ENCODE measurements at places on chromosomes 1 and 21.

GRCh38 chr1:100400404-100400803 lies 48.1 kb downstream of the CDC14A start:
- peak; percentile 86 for DNase-seq
- peak overlapping the region; percentile 23 for H3K27ac ChIP-seq
- H3K4me1 ChIP-seq: peaks cover 30% of the 10 kb centered on the region

- no peaks in the 10 kb centered on the region for H3K27me3 ChIP-seq
- H3K27ac ChIP-seq: no peak overlapping the region
- no peak for DNase-seq
- H3K4me1 ChIP-seq: no peaks in the 10 kb centered on the region
- H3K36me3 ChIP-seq: no peaks in the 10 kb centered on the region
These were observed 14.0 kb upstream of the LGALS8 start for GRCh38 chr1:236509647-236510401.

DNA sequence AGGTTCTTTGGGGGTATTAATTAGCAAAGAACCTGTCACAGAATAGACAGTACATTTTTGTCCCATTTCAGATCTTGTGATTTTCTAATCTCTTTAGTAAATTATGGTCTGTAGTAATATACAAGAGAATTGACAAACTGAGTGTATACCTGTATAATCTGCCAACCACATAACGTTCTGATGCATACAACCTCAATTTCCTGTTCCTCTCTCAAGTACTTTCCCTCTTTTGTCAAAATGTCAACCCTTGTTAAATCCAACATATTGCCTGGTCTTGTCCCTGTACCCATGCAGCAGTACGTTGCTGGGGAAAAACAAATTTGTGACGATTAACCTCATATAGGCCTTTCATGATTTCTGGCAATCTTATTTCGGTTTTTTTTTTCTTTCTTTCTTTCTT lies 1.1 kb downstream of the ARV1 start:
- H3K4me1 ChIP-seq: peaks cover 29% of the 10 kb centered on the region
- DNase-seq: peak; percentile 18
- H3K36me3 ChIP-seq: peaks cover 6% of the 10 kb centered on the region
- peak overlapping the region; percentile 83 for H3K4me3 ChIP-seq

DNA sequence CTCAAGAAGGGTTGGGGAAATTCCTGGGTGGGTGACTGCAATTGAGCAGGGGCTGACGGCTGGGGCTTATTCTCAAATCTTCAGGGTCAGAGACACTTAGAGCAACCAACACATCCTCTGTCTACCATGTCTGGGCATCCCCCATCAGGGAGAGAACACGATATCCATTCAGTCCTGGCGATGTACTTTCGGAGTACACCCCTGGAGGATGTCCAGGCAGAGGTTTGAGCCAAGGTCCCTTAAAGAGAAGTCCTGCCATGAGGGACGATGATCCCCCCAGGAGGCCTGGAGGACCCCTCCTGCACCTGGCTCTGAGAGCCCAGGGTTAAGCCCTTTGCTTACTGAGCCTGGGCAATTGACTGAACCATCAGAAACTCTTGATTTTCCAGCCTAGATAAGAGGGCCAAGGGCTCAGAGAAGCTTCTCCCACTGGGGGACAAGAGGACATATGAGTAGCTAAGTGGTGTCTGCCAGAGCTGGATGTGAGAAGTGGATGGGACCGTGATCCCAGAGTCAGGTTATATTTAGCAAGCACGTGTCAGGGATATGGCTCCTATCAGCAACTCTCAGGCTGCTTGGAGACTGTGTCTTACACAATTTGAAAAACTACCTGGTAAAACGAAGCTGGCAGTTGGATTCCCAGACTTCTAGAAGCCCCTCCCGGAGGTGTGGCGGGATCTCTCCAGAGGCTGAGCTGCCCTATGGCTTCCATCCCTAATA lies 253.3 kb upstream of the VAMP3 start:
- H3K27ac ChIP-seq: no peak overlapping the region
- H3K36me3 ChIP-seq: no peaks in the 10 kb centered on the region
- H3K4me3 ChIP-seq: no peak overlapping the region
- no peaks in the 10 kb centered on the region for H3K4me1 ChIP-seq
- DNase-seq: no peak

GRCh38 chr21:35145626-35146233 lies 96.6 kb upstream of the RUNX1 start:
- no peak overlapping the region for H3K27ac ChIP-seq
- H3K27me3 ChIP-seq: no peaks in the 10 kb centered on the region
- no peak for DNase-seq

DNA sequence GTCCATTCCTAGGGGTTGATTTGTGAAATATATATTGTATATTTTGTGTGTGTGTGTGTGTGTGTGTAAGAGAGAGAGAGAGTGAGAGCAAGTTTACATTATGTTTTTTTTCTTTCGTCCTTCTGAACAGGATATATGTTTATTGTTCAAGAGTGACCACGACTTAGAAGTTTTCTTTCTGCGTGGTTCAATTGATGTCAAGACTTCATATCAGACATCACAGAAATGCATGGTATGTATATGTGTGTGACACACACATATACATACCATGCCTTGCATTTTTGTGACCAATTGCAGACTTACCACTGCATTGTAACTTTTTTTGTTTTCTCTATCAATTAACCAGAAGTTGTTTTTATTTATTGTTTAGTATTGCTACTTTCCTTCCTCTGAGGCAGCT lies 2.5 kb downstream of the RASAL2 start:
- peaks cover 29% of the 10 kb centered on the region for H3K4me1 ChIP-seq
- no peaks in the 10 kb centered on the region for H3K36me3 ChIP-seq
- DNase-seq: no peak
- no peak overlapping the region for H3K4me3 ChIP-seq
- H3K27me3 ChIP-seq: no peaks in the 10 kb centered on the region
- no peak overlapping the region for H3K27ac ChIP-seq

GRCh38 chr1:231144416-231145193 lies 17.3 kb upstream of the TRIM67 start:
- no peak overlapping the region for H3K27ac ChIP-seq
- DNase-seq: no peak
- H3K36me3 ChIP-seq: no peaks in the 10 kb centered on the region

DNA sequence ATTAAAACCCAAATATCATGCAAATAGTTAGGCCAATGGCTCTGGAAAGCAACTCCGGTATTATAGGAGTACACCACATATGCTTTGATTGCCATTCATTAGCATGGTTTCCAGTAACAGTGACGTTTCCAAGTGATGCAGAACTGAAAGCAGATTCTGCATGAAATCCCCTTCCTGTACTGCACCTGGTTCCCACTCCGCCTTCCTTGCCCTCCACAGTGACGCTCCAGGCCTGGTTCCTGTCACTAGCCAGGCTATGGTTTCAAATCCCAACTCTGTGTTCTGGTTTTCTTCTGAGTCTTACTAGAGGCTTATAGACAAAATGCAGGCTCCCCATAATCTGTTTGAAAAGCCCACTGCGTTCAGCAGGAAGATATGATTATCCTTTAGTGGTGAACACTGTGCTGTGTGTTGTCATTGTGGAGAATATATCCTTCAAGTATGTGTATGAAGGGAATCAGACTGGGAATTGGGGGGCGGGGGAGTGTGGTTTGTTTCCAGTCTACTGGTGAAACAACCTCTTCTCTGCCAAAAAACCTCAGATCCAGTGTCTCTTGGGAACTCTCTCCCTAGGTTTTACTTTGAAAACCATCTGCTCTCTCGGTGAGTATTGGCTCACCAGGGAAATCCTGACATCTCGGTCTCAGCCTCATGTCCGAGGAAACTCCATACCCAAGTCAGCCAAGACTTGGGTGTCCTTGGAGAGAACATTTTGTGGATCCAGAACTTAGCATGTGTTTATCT lies 78.7 kb downstream of the TYW3 start:
- no peak for DNase-seq
- H3K27ac ChIP-seq: no peak overlapping the region
- no peaks in the 10 kb centered on the region for H3K27me3 ChIP-seq
- H3K4me1 ChIP-seq: no peaks in the 10 kb centered on the region
- no peaks in the 10 kb centered on the region for H3K36me3 ChIP-seq

- no peaks in the 10 kb centered on the region for H3K4me1 ChIP-seq
- H3K4me3 ChIP-seq: no peak overlapping the region
- H3K27me3 ChIP-seq: no peaks in the 10 kb centered on the region
- no peak for DNase-seq
- H3K27ac ChIP-seq: no peak overlapping the region
These were observed 151.0 kb downstream of the CLEC20A start for GRCh38 chr1:178345807-178346206.

DNA sequence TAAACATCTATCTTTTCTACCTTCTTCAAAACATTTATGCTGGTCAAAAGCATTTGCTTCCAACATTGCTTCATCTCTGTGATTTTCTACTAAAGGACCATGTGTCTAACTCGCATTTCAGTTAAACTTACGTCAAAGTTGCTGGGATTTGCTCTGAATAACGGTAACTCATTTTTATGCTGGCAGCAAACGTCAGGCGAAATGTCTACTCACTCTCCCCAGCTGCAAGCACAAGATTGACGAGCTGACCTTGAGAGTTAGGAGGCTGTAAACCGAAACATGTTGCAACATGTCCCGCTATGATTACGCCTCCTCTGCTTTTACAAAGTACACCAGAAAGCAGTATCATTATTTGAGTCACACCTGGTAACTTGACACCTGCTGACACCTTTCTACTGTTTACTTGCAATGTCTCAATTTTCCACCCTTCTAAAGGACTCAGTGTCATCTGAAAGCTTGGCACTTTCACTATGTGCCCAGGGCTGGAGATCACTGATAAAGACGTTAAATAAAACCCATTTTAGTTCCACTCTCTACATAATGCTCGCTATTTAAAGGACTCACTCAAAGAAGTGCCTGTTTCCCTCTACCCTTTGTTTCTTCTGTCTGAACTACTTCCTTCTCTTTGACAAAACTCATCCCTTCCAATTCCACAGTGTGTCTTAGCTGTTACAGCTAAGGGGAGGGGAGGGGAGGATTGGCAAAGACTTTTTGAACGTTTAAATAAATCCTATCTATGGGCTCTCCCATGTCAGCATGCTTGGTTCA lies 111.9 kb downstream of the PTPN14 start:
- H3K27ac ChIP-seq: no peak overlapping the region
- peak; percentile 85 for DNase-seq
- H3K36me3 ChIP-seq: no peaks in the 10 kb centered on the region
- no peaks in the 10 kb centered on the region for H3K27me3 ChIP-seq
- peak overlapping the region; percentile 48 for H3K4me3 ChIP-seq
- H3K4me1 ChIP-seq: peaks cover 44% of the 10 kb centered on the region

- H3K27me3 ChIP-seq: no peaks in the 10 kb centered on the region
- H3K36me3 ChIP-seq: no peaks in the 10 kb centered on the region
- H3K27ac ChIP-seq: no peak overlapping the region
These were observed 264.5 kb downstream of the OLFM3 start for GRCh38 chr1:101732261-101732660.

DNA sequence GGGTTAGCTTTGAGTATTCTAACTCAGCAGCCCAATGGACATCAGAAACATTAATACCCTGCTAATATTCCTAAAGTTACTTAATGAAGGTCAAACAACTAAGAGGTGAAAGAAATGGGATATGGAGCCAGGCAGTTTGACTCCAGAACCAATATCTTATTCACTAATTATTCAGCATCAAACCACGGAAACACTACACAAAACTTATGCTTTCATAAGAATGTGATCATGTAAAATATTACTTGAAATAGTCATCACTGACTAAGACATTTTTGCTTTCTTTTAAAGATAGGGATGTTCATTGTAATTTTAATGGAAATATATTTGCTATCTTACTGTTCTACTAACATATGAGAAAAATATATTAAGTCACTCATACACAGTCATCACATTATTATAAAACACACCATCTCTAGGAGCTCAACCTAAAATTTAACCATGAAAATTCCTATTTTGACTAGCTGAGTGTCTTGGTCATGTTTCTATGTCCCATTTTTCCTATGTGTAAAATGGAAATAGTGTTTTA lies 240.9 kb downstream of the KCTD3 start:
- no peaks in the 10 kb centered on the region for H3K27me3 ChIP-seq
- no peaks in the 10 kb centered on the region for H3K4me1 ChIP-seq
- H3K4me3 ChIP-seq: no peak overlapping the region
- H3K36me3 ChIP-seq: no peaks in the 10 kb centered on the region
- no peak overlapping the region for H3K27ac ChIP-seq

DNA sequence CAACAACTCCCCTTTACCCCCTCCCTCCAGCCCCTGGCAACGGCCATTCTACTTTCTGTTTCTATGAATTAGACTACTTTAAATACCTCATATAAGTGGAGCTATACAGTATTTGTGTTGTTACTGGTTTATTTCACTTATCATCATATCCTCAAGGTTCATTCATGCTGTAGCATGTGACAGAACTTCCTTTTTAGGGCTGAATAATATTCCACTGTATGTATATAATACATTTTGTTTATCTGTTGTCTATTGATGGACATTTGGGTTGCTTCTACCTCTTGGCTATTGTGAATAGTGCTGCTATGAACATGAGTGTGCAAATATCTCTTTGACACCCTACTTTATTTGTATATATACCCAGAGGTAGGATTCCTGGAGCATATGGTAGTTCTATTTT lies 2.2 kb downstream of the NHLH1 start:
- no peaks in the 10 kb centered on the region for H3K36me3 ChIP-seq
- H3K4me1 ChIP-seq: peaks cover 16% of the 10 kb centered on the region
- no peaks in the 10 kb centered on the region for H3K27me3 ChIP-seq
- DNase-seq: no peak
- no peak overlapping the region for H3K4me3 ChIP-seq
